ENCODE measurements at places on chromosomes 11 and 22.
A peak's percentile ranks its signal among the peaks of the same experiment; 100 is the strongest.

DNA sequence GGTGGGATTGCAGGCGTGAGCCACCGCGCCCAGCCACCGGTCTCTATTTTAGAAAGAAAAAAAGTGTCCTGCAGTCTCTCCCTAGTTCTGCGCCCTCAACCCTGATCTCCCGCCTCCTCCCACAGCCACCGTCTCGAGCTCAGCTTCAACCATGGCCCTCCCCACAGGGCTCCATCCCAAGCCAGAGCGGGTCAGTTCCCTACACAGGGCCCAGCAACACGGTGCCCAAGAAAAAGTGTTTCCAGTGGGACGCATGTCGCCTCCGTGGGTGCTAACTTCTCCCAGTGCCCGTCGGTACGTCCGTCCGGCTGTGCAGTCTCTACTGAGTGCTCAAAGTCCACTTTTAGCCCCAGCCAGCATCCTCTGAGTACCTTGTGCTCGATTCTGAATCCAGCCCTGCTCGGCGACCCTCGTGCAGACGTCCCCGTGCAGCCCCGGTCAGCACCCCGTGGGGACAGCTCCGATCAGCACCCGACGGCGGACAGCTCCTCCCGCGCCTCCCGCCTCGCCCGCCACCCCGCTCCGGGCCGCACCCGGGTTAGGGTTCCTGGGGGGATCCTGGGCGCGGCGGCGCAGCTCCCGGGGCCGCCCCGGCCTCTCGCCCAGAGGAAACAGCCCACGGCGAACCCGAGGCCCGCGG lies 657 bp upstream of the MAPK8IP2 start:
- no peak for DNase-seq

- no peak for DNase-seq
Observed at GRCh38 chr11:38332046-38332445, 1734.0 kb upstream of the RAG2 start.

- no peak for DNase-seq
Observed at GRCh38 chr11:7376386-7376785, 108.9 kb upstream of the OLFML1 start.

DNA sequence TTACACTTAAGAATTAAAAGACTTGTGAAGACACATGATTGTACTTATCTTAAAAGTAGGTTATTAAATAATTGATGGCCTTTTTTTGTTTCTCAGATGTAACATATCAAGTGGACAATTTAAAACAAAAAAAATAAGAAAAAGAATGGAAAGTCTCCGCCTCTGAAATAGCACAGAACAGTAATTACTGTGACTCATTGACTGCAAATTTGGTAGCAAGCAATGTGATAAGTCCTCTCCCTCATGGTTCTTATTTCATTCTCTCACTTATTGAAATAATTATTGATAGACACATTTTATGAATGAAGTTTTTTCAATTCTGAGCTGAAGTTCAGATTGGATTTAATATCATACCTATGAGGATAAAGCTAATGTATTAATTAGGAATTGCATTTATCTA lies 717.9 kb upstream of the LUZP2 start:
- DNase-seq: no peak

- no peak for DNase-seq
Observed at GRCh38 chr11:61452825-61453224, 22.9 kb downstream of the SDHAF2 start.

DNA sequence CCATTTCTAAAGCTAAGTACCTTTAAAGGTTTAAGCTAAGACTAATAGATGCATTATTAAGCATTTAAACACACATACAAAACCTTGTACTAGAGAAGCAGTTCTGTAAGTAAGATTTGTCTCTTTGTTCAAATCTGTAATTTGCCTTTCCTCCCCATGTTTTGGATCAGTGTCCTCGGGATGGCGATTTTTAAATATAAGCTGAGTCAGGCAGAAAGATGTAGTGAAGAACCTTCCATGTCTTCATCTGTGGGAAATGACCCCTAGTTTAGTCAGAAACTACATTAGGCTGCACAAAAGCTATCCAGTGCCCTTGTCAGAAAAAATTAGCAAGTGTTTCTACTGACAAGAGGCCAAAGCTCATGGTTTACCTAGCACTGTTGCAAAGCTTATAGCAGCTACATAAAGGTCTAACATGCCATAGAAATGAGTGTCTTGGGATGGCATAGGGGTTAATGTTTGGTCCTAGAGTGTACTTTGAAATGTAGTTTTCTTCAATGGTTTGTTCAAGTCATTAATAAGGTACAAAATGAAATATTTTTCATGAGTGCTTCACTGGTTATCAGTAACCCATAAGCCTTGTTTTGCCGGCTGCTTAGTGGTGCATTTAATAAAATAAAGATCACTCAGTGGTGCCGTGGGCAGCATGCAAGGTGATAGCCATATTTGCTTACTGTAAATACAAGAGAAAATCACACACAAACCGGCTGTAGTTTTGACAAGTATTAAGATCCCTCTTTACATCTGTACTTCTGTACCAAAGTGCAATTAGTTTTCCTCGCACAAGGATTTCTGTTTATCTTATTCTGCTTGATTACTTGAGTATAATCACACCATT lies 139.8 kb downstream of the ELP4 start:
- no peak for DNase-seq

GRCh38 chr11:57543593-57543992 lies 6.2 kb downstream of the SMTNL1 start:
- DNase-seq: no peak

GRCh38 chr11:134498326-134499139 lies 86.5 kb upstream of the B3GAT1 start:
- DNase-seq: peak; percentile 71

GRCh38 chr11:117664897-117665296 lies 132.1 kb downstream of the DSCAML1 start:
- no peak for DNase-seq

DNA sequence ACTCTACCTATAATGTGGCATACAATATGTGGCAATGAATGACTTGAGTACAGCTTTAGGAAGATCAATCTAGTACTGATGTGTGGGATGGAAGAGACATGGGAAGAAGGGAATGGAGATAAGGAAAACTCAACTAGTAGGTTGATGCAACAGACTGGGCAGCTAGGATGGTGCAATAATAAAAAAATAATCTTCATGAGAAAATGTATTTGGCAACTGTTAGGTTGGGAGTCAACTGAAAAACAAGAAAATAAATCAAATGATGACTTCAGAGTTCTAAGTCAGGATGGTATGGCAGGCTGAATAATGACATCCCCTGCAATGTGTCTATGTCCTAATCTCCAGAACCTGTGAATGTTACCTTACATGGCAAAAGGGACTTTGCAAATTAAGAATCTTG lies 236.8 kb upstream of the PITPNB start:
- no peak for DNase-seq

DNA sequence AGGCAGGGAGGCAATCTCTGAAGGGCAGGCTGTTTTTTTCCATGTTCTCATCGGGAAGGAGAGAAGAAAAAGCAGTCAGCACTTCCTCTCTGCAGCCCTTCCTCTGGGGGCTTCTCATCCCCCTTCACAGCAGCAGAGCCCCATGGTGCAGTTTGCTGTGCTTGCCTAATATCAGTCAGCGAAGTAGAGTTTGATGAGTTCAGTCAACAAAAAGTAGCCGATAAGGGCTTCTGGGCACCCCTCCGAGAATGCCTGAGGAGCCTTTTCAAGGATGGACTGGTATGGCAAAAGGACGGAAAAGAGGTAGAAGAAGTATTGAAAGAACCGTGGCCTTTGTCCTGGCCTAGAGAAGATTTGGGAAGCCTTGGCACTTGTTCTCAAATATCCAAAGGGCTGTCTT lies 55.6 kb downstream of the NAV2 start:
- DNase-seq: no peak

DNA sequence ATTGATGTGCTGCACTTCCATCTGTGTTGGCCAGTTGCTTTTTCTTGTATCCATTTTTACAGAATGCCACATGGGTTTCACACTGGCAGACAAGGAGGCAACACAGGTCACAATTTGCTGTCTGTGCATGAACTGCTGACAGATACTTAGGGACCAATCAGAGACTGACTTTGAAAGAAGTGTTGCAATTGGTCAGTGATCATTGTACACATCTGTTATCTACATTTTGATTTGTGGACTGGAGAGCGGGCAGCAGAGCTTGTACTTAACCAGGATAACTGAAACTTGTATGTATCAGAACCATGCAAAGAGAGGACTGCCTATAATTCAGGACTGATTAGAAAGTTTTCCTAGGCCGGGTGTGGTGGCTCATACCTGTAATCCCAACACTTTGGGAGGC lies 21.8 kb downstream of the PRR5 start:
- no peak for DNase-seq

GRCh38 chr22:39959640-39960447 lies at the start of gene TMA7B:
TMA7B (plus strand) TSS chr22:39960397; CDS start chr22:39964375, 3,978 bp downstream.
- DNase-seq: peak; percentile 53

- DNase-seq: no peak
Observed at GRCh38 chr22:31036671-31037550, 44.2 kb upstream of the SMTN start.

- no peak for DNase-seq
Observed at GRCh38 chr11:85643191-85643614, 4.6 kb upstream of the TMEM126A start.

DNA sequence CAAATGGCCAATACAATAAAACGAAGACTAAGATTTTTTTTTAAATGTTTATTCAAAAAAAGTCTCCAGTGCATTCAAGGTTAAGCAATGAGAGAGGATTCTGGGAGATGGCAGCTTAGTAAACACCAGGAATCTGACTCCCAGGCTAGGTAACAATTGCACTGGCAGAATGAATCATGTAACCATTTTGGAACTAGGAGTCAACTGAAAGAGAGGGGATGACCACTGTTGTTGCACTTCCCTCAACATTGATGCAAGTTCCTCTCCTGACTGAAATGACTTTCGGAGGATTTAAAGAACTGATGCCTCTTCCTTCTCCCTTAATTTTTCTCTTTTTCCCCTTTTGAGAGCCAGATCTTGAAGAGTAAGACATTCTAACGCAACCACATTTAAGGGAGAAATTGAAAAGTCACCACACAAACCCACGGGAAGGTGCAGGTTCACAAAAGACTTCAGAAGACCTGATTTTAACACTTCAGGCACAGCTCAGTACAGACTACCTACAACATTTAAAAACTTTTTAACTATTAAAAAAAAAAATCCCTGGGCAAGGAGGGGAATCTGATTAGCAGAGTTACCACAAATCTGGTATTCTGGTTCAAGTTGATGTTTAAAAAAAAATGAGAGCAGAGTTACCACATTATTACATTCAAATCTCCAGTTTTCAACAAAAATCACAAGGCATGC lies 56.8 kb downstream of the FCHSD2 start:
- no peak for DNase-seq

DNA sequence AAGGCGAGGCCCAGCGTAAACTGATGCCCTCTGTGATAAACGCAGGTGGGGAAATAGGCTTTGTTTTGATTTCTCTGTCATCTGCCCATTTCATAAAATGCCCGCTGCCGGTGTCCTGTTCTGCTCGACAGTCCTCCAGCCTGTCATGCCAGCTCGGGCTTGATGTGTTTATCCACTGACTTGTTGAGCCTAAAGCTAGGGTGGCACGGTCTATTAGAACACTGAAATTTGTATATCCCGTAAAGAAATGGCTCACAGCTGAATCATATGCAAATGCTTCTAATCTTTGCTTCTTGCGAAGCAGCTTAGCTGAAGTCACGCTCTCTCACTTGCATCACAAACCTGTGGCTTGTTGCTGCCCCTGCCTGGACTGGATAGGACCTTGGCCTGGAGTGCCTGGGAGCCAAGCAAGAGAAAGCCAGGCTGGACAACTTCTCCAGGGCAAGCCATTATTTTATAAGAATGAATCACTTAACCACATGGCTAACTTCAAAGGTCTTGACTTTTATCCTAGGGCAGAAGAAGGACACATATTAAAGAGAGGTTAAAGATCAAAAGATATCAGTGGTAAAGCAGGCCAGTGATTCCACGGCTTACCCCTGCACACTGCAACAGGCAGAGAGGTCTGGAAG lies 33.1 kb downstream of the EHF start:
- DNase-seq: no peak

GRCh38 chr11:101759771-101760450 lies 154.9 kb upstream of the CEP126 start:
- no peak for DNase-seq

DNA sequence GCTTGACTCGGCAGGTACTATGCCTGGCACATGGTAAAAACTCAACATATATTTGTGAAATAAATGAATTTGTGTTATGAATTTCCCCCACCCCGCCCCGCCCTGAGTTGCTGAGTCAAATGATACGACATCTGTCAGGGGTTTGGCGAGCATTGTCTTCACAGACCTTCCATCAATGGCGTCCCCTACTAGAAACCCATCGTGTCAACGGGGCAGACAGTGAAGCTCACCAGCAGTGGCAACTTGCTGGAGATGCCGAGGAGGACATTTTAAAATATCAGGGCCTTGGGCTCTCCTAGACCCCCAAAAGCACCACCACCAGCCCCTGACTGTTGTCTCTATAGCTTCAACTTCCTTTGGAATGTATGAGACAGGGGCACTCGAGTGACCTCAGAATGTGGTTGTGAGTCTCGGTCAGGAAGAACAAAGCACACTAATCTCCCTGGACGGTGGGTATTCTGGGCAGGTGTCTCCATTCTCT lies 761 bp upstream of the NXF1 start:
- no peak for DNase-seq

DNA sequence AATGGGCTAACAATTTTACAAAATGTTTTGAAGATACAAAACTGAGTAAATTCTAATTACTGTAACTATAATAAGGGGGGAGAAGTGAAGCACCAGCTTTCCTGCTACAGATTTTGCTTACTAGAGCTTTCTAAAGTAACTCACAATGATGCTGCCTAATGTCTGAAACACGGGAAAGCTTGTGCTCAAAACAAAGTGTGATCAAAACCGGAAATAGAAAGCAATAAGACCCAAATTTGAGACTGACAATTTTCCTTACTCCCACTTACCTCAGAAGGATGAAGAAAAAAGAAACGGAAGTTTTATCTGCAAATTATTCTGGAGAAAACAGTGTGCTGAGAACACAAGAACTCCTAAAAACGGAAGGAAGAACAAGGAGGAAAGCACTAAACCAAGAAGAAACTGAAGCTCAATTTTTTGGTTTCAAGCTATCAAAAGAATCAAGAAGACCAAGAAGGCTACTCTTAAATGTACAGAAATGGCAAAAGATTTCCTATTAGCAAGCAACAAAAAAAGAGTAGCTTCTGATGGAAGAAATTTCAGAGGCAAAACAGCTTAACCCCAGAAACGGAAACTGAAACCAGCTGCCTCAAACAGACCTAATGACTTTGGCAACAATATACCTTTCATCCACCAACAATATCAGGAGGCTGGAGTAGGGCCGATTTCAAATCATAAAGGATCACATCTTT lies 33.4 kb downstream of the AMBRA1 start:
- no peak for DNase-seq

DNA sequence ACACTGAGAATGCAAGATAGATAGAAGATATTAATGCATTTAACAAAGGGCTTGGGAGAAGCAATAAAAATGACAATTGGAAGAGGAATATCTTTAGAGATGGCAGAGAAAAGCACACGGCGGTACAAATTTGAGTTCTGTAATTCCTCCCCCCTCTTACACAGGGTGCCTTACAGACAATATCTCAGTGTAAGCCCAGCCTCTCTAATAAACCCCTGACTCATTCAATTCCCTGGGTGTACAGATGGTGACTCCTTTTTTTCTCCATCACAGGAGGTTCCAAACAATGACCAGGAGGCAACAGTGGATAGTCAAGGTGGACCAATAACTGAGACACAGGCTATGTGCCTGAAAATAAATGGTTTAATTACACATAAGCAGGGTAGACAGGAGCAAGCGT lies 598.6 kb downstream of the OPCML start:
- DNase-seq: no peak

GRCh38 chr11:2307501-2308331 lies 5.9 kb downstream of the TSPAN32 start:
- no peak for DNase-seq

GRCh38 chr11:76700177-76701100 lies 29.9 kb upstream of the LRRC32 start:
- no peak for DNase-seq

- DNase-seq: no peak
Observed at GRCh38 chr11:108223348-108224149, 682 bp downstream of the ATM start.

Measured in dorsolateral prefrontal cortex (tissue), 122 donors.